SHP77 (cell line): ENCODE measurements at places on chromosomes 13 and 19.
A peak's percentile ranks its signal among the peaks of the same experiment; 100 is the strongest.

- no peak for DNase-seq
Observed at GRCh38 chr19:18793144-18794028, 2.3 kb upstream of the COMP start.

DNA sequence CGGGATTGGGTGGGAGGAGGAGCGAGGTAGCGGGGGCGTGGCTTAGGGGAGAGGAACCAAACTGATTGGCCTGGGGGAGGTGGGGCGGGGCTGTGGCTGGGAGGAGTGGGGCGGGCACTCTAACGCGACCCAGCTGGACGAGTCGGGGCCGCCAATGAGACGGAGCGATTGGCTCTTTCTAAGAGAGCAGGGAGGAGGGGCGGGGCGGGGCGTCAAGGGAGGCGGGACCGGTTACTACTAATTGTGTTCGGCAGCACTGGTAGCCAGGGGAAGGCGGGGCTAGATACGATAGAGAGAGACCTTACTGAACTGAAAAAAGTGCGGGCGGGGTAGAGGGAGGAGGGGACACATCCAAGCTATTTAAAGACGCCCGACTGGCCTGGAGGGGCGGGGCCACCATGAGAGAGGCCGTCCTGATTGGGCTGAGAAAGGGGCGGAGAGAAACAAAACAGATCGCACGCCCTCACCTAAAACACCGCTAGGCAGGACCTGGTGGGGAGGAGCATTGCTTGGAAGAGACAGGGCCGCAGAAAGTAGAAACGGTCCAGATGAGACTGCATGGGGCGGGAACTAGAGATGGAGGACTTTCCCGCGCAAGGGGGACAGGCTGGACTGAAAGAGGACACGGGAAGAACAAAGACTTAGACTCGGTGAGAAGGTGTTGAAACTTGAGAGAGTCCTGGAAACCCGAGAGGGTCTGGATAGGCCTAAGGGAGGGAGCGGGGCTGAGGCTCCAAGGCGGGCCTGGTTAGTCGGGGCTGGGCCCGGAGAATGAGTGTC, at the start of gene KCNC3:
Gene KCNC3, minus strand, starts transcription at position 232 of the 780 bp plus-strand sequence. CDS start 295 bp downstream, outside the sequence.
- DNase-seq, result peak; percentile 99

- peak; percentile 29 for DNase-seq
Observed at GRCh38 chr13:52001120-52001731, 10.0 kb downstream of the ATP7B start.

- no peak for DNase-seq
Observed at GRCh38 chr13:102962430-102962829, 103.8 kb downstream of the SLC10A2 start.

DNA sequence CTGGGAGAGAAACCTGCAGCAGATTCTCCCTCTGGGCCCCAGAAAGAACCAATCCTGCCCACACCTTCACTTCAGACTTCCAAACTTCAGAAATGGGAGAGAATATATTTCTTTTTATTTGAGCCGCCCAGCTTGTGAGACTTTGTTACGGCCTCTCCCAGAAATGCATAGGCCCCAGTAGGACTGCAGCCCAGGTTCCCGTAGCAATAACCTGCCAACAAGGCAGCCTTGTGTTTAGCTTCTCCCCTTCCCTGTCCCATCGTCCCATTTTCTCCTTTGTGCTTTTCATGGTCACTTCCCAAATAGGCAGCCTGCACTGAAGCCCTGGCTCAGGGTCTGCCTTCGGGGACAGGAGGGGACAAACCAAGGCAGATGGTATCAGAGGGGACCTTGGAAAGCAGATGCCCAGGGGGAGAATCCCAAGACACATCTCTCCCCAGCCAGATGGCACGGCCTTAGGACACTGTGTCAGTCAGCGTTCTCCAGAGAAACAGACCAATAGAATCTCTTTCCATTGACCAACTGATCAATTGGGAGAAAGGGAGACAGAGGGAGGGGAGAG, 3.7 kb upstream of the ARHGEF7 start:
- no peak for DNase-seq

- no peak for DNase-seq
Observed at GRCh38 chr13:78402708-78403400, 200.5 kb downstream of the POU4F1 start.

- no peak for DNase-seq
Observed at GRCh38 chr13:29472332-29472961, 123.0 kb downstream of the SLC7A1 start.

DNA sequence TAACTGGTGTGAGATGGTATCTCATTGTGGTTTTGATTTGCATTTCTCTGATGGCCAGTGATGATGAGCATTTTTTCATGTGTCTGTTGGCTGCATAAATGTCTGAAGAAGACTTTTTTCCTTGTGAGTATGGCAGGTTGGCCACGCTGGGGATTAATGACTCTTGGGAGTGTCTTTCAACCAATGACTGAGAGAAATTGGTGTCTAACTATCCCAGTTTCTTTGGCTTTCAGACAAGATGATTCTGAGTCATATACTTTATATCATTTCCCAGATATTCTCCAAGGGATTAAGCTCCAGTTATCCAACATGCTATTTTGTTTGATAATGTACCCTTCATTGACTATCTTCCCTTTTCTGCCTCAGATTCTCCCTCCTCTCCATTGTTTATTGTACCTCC, 35.5 kb upstream of the CSNK1A1L start:
- DNase-seq, result no peak
